Vagina (tissue), 2 donors: ENCODE measurements at places on chromosomes 4 and X. TPM values are rescaled to one million over a fixed set of nuclear protein-coding genes. Genes with fewer than 3 reads are reported as not detected.

The SLC7A11 gene
- total RNA-seq = 1.5 TPM

The UBL4A gene
- 30.2 TPM for total RNA-seq

The GPR101 gene
- total RNA-seq = not detected

The NCAPG gene
- 1.5 TPM for total RNA-seq

The ASB9 gene
- 2.0 TPM for total RNA-seq

The GAGE12J gene
- not detected for total RNA-seq

The C4orf50 gene
- total RNA-seq = 0.49 TPM

DNA sequence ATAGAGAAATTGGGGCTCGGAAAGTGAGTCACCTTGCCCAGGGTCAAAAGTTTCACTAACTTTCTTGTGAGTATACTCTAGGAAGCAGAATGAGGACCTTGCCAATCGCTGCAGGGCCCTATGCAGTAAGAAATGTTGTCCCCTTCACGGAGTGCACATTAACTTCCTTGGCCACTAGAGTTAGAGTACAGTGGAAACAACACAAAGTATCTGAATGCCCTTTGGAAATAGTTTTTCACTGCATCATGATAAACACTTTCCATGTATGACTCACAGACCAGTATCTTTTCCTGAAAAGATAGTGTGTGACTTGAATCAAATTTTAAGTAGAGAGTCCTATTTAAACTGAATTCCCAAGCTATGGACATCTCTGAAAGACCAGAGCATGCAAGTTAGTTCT is 45.5 kb upstream of the STK26 start:
- DNase-seq = no peak

- DNase-seq = no peak
These were observed 148.2 kb downstream of the LDB2 start for GRCh38 chr4:16750216-16750615.

DNA sequence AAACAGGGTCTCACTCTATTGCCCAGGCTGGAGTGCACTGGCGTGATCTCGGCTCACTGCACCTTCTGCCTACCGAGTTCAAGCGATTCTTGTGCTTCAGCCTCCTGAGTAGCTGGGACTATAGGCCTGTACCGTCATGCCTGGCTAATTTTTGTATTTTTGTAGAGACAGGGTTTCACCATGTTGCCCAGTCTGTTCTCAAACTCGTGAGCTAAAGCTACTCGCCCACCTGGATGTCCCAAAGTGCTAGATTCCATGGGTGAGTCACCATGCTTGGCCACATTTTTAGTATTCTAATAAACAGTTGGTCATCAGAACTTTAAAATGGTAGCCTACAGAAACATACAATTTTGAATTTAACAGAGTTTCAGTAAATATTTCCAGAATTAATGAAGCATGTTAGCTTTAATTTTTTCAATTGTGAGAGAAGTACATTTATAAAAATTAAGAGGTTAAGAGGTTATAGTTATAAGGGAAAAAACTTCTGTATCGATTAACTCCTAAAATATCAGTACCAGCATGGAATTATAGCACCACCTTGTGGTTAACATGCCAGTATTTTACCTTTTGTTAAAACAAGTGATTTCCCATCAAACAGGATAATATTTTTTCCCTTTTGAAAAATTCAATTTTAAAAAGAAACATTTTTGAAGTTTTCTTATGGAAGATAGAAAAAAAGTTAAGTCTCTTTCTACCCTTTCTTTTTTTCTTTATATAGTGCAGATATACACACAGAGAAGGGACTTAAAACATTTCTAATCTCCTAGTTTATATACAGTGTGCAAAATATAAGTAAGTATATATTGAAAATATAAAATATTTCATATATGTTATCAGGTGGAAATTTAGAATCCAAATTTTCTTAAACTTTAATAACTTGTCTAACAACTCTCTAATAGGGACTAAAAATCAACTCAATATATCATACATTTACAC is 35.4 kb downstream of the CEP44 start:
- DNase-seq = no peak

- no peak for DNase-seq
These were observed 29.3 kb downstream of the AFAP1 start for GRCh38 chr4:7910263-7910896.

DNA sequence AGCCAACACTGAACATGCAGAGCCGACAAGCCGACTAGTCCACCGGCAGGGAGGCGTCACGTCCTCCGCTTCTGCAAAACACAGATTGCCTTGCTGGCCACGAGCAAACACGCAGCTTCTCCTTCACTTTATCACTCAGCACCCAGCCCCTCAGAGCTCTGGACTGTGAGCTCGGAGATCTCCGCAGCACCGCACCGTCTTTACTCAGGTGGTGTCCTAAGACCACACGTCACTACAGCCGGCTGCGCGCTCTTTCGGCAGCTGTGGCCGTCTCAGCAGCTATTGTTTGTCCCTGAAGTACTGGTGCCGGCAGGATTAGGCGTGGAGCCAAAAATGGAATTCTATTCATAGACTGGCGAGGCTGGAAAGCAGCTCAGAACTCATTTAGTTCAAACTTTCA is 72.0 kb downstream of the FAT1 start:
- no peak for DNase-seq

GRCh38 chr4:47383829-47384427 is 79.6 kb downstream of the COMMD8 start:
- no peak for DNase-seq

DNA sequence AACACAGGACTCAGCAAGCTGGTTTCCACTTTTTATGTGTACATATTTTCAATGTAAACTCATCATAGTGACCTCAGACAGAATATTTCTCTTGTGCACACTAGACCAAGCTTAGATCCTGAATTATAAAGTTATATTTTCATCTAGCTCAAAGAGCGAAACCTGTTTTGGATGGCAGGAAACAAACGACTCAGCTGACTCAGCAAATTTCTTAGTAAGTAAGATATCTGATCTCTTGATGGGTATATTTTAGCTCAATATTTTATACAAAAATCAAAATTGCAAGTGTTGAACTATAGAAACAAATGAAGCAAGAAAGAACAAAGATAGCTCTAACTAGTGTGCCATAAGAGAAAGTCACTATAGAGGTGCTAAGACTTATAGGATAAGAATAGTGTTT is 1114.5 kb downstream of the STPG2 start:
- no peak for DNase-seq

DNA sequence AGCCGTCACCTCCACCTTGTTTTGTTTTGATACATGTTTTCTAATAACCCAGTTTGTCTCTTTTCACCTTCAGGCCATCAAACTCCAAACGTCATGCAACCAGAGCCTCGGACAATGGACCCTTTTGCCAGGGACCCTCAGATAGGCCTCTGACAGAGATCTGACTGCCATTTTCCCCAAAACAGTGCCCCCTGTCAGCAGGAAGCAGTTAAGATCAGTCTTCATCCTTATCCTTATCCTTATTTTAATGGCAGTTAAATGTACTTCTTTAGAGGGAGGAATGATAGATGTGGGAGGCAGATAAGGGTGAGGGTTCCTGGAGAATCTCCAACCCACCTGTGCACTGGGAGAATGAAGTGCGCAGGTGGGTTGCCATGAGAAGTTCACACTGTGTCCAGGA is 135.7 kb downstream of the ANAPC10 start:
- no peak for DNase-seq

- no peak for DNase-seq
These were observed 30.2 kb upstream of the CYP4V2 start for GRCh38 chr4:186161138-186161537.

- DNase-seq = no peak
These were observed 166.1 kb downstream of the AFAP1 start for GRCh38 chr4:7773401-7774180.

GRCh38 chrX:23811656-23812055 is 28.7 kb downstream of the SAT1 start:
- DNase-seq = no peak

DNA sequence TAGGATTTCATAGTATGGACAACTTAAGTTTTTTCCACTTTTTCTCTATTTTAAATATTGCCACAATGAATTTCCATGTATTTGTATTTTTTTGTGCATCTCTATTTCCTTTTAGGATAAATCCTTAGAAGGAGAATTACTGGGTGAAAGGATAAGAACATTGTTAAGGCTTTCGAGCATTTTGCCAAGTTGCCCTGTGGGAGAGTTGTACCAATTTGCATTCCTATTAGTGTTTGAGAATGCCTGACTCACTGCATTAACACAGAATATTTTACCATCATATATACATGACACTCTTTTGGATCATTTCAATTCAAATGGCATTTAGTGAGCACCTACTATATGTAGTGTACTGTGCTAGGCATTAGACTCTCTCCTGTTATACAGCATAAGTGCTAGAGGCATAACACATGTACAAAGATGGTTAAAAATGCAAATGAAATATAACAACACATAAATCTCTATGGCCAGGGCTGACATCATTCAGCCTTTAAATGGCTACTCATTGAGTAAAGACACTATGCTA is 57.0 kb downstream of the PLAC1 start:
- no peak for DNase-seq

GRCh38 chr4:121255986-121256750 is 92.0 kb upstream of the TNIP3 start:
- DNase-seq = no peak

GRCh38 chr4:122309988-122310626 is 68.7 kb upstream of the ADAD1 start:
- no peak for DNase-seq
